ENCODE measurements at places on chromosomes 6 and 20. TPM values are rescaled to one million over a fixed set of nuclear protein-coding genes. Genes with fewer than 3 reads are reported as not detected.

FAM83B gene
- not detected for total RNA-seq

DNA sequence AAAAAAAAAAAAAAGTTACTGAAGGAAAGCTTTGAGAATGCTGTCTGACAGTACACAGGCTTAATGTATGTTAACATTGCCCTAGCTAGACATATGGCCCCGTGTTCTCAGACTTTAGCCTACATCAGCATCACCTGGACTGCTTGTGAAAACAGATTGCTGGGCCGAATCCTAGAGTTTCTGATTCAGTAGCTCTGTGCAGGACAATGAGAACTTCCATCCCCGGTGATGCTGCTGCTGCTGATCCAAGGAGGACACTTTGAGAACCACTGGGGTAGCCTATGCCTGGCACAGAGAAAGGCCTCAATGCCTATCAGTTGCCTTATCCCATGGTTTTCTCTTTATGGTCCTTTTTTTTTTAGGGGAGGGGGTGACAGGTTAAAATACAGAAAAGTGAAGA is 1.6 kb downstream of the HCK start:
- H3K27me3 ChIP-seq: peaks cover 76% of the 10 kb centered on the region
- peaks cover 11% of the 10 kb centered on the region for H3K4me1 ChIP-seq
- DNase-seq: no peak

- no peak overlapping the region for H3K27ac ChIP-seq
- no peak for DNase-seq
- peaks cover 2% of the 10 kb centered on the region for H3K36me3 ChIP-seq
- no peak overlapping the region for H3K4me3 ChIP-seq
Observed at GRCh38 chr6:121816361-121816760, 380.9 kb downstream of the GJA1 start.

DNA sequence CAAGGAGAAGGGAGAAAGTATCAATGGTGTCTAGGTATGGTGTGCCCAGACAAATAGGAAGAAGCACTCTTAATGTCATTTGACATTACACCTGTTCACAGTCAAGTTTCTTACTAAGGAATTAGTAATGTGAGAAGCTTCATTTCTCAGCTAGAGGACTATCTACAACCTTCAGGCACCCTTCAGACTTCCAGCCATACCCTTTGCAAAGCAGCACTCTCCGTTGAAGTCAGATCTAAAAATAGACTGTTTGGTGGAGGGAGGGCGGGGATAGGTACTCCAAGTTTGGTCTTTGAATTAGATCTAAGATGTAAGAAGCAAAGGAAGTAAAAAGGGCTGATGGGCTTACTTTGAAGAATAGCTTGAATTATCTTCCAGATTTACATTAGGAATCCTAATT is 311.1 kb downstream of the SLC35F1 start:
- no peak overlapping the region for H3K4me3 ChIP-seq
- H3K4me1 ChIP-seq: no peaks in the 10 kb centered on the region
- H3K27me3 ChIP-seq: no peaks in the 10 kb centered on the region
- no peaks in the 10 kb centered on the region for H3K36me3 ChIP-seq
- DNase-seq: no peak

DNA sequence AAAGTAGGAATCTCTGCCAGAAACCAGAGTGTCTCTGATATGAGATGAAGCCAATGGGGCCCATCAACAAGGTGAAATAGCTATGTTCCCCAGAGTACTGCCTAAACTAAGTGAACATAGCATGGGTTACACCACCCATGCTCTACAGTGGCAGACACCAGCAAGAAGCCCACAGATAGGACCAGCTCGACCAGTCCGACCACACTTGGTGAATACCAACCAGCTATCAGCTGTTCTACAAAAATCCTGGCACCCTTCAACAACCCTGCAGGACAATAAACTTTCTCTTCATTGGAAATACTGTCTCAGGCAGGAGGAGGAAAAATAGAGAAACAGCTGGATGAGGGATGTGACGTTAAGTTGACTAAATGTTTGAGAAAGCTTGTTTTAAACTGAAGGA is 311.4 kb downstream of the EPM2A start:
- no peaks in the 10 kb centered on the region for H3K4me1 ChIP-seq
- peaks cover 4% of the 10 kb centered on the region for H3K27me3 ChIP-seq
- no peak overlapping the region for H3K27ac ChIP-seq
- H3K4me3 ChIP-seq: no peak overlapping the region
- no peak for DNase-seq
- H3K36me3 ChIP-seq: no peaks in the 10 kb centered on the region

- no peak overlapping the region for H3K4me3 ChIP-seq
- peaks cover 22% of the 10 kb centered on the region for H3K4me1 ChIP-seq
- no peak overlapping the region for H3K27ac ChIP-seq
- no peak for DNase-seq
Observed at GRCh38 chr6:155241966-155242365, 21.8 kb upstream of the CLDN20 start.

GRCh38 chr20:5848711-5849505 is 98.7 kb downstream of the SHLD1 start:
- H3K36me3 ChIP-seq: no peaks in the 10 kb centered on the region
- no peak for DNase-seq
- no peaks in the 10 kb centered on the region for H3K27me3 ChIP-seq
- H3K4me1 ChIP-seq: peaks cover 5% of the 10 kb centered on the region
- no peak overlapping the region for H3K4me3 ChIP-seq

- H3K4me3 ChIP-seq: no peak overlapping the region
- no peaks in the 10 kb centered on the region for H3K36me3 ChIP-seq
- DNase-seq: no peak
Observed at GRCh38 chr20:63441136-63442099, 31.0 kb downstream of the KCNQ2 start.

DNA sequence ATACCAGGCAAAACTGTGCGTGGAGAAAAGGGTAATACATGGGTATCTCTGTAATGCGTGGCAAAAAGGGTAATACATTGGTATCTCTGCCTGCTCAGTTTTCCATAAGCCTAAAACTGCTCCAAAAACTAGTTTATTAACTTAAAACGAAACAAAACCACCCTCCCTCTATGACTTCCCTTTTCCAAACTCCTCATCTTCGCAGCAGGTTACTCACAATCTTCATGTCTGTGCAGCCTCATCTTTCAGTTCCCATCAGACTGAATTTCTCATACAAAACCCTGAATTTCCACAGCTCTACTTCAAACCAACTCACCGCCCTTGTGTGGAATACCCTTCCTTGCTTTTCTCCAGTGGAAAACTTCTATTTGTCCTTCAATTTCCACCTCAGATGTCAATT is 199.4 kb downstream of the PHACTR1 start:
- no peak overlapping the region for H3K27ac ChIP-seq
- H3K4me3 ChIP-seq: no peak overlapping the region
- H3K27me3 ChIP-seq: peaks cover 23% of the 10 kb centered on the region
- DNase-seq: no peak
- H3K36me3 ChIP-seq: no peaks in the 10 kb centered on the region

GRCh38 chr6:71190809-71191208 is 97.8 kb upstream of the OGFRL1 start:
- no peak overlapping the region for H3K27ac ChIP-seq
- DNase-seq: no peak
- H3K4me3 ChIP-seq: no peak overlapping the region
- H3K36me3 ChIP-seq: no peaks in the 10 kb centered on the region
- H3K4me1 ChIP-seq: peaks cover 7% of the 10 kb centered on the region
- no peaks in the 10 kb centered on the region for H3K27me3 ChIP-seq

DNA sequence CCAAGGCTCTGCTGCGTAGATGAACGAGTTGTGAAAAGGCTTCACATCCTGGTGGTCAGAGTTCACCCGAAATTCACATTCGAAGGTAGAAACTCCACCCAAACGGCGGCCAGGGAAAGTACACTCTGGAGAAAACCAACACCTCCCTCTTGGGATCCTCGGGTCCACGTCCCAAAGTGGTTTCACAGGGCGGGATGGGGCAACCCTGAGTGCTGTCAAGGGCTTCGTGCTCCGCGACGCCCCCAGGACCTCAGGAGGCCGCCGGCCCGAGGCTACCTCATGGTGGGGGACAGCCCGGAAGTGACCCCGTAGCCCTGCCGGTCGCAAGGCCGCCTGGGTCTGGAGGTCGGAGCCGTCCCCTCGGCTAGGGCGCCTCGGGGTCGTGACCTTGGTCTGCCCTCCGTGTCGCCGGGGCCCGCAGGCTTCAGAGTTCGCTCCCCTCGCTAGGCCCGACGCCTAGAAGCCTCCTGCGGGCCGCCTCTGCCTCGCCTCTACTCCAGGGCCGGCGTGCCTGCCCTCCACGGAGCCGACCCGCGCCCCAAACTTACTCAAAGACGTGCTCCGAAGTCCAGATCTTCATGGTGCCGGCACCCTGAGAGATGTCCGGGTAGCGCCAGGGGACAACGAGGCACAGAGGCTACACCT is at the start of gene PRELID3B:
PRELID3B (minus strand) TSS at position 636 of the 645 bp plus-strand sequence; CDS start at position 580, 56 bp downstream.
- H3K36me3 ChIP-seq: peaks cover 7% of the 10 kb centered on the region
- peaks cover 38% of the 10 kb centered on the region for H3K4me1 ChIP-seq
- H3K27ac ChIP-seq: peak within 1 kb of the TSS; percentile 75
- no peak for DNase-seq
- H3K27me3 ChIP-seq: no peaks in the 10 kb centered on the region

DNA sequence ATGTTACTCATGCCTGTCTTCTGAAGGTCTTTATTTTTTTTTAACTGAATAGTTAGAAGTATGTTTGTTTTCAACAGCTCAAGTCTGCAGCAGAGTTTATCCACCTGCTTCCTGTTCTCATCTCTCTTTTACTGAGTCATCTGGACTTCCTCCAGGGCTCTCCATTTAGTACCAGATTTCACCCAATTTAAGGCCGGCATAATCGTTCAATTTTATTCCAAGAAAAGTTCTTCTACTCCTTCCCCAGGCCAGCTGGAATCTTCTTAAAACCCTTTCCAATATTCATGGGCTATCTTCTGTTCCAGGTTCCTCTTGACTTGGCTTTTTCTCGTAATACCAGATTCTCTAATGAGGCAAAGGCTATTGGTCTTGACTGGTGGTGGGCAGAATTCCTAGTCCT is 79.0 kb upstream of the LAMA2 start:
- DNase-seq: no peak
- no peak overlapping the region for H3K27ac ChIP-seq
- peaks cover 5% of the 10 kb centered on the region for H3K4me1 ChIP-seq
- H3K27me3 ChIP-seq: peaks cover 8% of the 10 kb centered on the region

FAM209B gene
- not detected for total RNA-seq

RSPH9 gene
- 0.38 TPM for total RNA-seq

JPH2 gene
- 46.6 TPM for total RNA-seq

- no peaks in the 10 kb centered on the region for H3K36me3 ChIP-seq
- H3K4me1 ChIP-seq: peaks cover 12% of the 10 kb centered on the region
- no peaks in the 10 kb centered on the region for H3K27me3 ChIP-seq
- DNase-seq: no peak
- no peak overlapping the region for H3K27ac ChIP-seq
Observed at GRCh38 chr20:53839423-53840176, 230.8 kb downstream of the BCAS1 start.
